ENCODE measurements at places on chromosomes 1 and 21.

DNA sequence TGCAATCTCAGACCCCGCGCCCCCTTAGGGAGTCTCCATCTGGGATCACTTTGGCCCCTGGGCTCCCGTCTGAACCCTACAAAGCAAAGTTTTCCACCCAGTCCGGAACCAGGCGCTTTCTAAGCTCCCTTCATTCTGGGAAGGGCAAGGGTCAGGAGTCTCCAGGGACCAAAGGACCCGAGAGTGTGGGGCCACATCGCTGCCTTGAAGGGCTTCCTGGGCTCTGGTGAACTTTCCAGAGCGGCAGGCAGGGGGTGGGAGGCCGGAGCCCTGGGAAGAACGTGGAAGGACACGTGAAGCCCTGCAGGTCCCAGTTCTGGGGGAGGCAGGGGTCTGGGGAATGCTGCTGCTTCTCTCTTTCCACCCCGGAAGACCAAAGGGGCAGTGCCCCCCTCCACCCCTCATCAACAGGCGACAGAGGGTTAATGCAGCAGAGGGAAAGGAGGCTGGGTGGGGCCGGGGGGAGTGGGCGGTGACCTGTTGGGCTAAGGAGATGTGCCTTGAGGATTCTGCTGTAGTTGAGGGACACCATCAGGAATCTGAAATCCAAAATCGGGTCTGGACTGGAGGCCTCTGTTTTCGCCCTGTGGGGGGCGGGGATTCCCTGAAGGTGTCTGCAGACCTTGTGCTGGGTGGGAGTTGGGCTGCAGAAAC, 734 bp downstream of the CDK18 start:
- no peak for DNase-seq

DNA sequence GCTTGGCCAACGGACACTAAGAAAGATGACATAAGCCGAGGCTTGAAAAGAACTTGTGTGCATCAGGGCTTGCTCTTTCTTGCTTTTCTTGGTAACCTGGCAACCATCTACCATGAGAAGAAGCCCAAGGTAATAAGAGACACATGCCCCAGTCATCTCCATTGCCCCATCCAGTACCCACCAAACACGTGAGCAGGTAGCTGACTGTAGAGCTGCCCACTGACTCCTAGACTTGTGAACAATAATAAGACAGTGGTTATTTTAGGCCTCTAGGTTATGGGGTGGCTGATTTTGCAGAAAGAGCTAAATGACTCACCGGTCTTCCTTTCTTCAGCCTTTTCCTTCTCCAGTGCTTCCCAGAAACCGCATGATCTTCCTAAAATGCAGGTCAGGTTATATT, 105.0 kb upstream of the JUN start:
- DNase-seq = no peak

DNA sequence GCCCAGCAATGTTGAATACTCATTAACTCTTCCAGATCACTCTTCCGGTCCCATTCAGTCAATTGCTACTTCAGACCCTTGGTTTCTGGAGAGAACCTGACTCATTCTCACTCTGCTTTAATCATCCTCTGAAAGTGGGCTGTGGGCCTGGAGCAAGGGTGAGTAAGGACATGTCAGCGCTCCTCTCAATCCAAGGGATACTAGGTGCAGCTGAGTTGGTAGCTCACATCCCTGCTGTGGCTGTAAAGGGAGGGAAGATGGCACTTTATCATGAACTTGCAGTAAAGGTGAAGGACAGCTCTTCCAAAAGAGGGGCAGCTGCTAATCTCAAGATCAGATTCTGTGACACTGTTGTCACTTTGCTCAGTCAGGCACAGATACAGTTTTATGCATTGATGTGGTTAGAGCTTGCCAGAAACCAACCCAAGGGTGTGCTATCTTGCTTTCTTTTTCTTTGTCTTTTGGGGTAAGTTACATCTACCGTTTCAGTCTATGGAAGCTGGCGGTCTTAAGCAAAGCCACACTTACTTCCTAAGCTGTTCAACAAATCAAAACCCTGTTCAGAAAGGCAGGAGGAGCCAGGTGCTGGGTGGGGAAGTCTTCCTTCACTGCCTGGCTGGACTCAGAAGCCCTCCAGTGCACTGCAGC, 26.5 kb upstream of the NTPCR start:
- no peak for DNase-seq

DNA sequence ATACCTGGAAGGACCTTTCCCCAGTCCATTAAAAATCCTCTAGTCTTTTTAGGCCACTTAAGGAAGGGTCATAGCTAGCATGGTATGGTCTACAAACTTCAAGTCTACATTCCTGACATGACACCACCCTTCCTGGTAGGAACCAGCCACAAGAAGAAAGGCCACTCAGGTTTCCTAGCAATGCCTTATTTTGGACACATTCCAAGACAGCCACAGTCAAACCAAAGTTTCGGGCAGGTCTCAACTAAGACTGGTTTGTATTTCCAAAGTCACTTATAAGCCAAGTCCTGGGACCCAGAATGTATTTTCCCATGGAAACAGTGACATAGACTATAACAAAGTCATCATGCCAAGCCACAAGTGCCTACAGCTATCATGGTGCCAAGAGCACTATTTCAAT, 50.6 kb upstream of the SLC44A3 start:
- no peak for DNase-seq

GRCh38 chr1:220222939-220223338, 49.3 kb downstream of the RAB3GAP2 start:
- no peak for DNase-seq

DNA sequence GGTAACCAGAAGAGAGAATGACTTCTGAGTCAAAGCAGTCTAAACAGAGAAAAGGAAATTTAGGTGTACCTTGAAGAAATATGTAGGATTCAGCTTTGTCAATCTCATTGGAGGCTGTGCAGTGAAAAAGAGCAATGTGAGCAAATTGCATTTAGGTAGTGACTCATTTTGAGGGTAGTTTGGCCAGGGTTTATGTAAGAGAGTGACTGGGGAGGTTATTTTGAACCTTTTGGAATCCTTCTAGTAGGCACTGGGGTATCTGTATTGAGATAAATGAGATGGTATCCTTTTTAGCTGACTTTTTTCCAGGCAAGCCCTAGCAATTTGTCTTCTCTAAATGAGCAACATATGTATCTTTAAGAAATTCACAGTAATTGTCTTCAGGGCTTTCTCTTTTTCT, 95.9 kb downstream of the DISP1 start:
- DNase-seq = no peak

- no peak for DNase-seq
These were observed 16.2 kb upstream of the ARHGAP29 start for GRCh38 chr1:94253456-94254017.

DNA sequence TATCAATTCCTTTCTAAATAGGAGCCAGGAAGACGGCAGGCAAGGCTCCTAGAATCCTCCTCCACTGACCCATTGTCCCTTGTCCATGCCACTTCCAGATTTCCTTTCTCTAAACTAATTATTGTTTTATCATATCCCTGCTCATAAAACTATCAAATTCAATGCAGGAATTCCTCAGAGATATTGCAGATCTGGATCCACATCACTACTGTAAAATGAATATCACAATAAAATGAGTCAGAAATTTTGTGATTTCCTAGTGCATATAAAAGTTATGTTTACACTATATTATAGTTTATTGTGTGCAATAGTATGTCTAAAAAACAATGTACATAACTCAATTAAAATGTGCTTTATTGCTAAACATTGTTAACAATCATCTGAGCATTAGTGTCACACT, 498.7 kb upstream of the NEGR1 start:
- DNase-seq = no peak

DNA sequence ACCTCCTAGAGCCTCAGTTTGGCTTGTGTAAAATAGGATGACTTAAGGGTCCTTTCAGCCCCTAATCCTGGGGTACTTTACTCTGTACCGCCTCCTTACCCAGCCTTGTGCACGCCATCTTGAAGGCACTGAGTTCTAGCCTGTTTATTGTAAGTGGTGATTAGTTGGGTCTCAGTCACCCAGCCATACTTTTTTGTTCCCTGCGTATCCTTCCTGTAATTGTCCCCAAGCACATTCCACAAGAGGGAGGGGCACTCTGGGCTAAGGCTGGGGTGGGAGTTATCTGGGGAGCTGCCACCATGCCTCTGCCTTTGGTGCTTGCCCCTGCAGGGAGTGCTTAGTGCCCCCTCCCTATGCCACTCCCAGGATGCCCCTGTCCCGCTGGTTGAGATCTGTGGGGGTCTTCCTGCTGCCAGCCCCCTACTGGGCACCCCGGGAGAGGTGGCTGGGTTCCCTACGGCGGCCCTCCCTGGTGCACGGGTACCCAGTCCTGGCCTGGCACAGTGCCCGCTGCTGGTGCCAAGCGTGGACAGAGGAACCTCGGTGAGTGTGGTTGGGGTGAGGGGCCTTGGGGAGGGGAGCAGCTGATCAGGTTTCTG, 856 bp downstream of the FDPS start:
- DNase-seq = no peak

DNA sequence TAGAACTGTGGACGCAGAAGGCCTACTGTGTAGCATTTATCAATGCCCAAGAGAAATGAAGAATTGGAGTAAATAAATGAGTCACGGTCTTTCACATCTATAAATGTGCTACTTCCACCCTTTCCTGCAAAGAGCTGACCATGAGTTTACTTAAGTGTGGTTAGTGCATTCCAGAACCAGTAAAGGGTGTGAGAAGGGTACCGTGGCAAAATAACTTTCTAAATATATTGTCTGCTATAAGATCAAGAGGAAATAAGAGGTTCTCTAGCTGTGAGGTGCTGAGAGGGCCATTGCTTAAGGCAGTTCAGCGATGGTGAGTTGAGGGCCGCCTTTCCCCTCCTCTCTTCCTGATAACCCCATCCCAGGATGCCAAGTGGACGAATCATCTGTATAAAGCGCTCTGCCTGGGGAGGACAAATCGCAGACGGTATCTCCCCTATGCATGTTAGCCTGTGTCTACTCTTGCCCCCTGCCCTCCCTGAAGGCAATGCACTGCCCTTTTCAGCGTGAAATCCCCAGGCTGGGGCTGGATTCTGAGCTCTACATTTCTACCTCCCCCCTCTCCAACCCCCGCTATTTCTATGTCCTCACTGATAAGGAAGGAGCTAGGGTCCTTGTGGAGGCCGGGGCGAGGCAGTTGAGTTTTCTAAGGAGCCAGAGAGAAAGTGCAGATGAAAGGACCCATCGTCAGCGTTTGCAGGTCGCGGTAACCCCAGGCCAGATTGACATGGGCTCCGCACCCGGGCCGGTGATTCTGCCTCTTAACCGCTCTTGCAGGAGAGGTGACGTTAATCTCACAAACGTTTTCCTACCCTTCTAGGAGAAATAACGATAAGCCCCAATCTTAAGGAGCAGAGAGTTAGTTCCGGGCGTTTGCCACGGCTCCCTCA, 1.5 kb upstream of the NCAM2 start:
- DNase-seq = no peak

DNA sequence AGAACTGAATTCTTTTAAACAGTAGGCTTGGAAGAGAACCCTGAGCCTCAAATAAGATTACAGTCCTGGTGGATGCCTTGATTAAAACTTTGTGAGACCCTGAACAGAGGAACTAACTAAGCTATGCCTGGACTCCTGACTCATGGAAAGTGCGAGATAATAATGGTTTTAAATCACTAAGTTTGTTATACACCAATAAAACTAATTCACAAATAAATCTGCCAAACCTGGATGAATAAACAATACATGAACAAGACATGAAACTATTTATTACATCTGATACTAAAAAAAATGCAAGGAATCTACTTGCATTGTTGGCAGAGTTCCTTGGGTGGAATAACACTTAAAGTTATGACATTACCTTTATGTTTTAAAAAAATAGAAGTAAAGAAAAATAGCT, 118.4 kb downstream of the PIGK start:
- no peak for DNase-seq

- DNase-seq = no peak
These were observed 280.7 kb downstream of the LMX1A start for GRCh38 chr1:165075725-165076370.
